ENCODE measurements at places on chromosomes 1 and 21. TPM values are rescaled to one million over a fixed set of nuclear protein-coding genes. Genes with fewer than 3 reads are reported as not detected.

DNA sequence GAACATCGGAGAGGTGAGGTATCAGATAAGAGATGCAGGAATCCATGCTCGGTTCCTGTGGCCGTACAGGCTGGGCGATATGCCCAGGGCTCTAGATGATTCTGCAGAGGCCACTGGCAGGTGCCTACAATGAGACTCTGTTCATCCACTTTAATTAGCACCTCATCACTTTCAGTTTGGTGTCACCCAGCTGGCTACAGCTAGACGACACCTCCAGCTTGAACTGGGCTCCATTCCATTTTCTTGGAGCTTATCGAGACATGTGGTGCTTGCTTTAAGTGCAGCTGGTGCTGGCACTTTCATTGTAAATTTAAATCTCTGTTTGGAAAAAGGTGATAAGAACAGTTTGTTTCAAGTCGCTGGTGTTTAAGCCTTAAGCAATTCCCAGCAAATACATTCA, 322.5 kb upstream of the ADGRL2 start:
- peak; percentile 49 for DNase-seq
- peak overlapping the region; percentile 22 for H3K4me3 ChIP-seq
- no peaks in the 10 kb centered on the region for H3K27me3 ChIP-seq
- H3K27ac ChIP-seq = no peak overlapping the region
- H3K4me1 ChIP-seq = peaks cover 13% of the 10 kb centered on the region

The LCE3E gene
- total RNA-seq = not detected

The OR2L5 gene
- not detected for total RNA-seq

The YRDC gene
- not detected for total RNA-seq

GRCh38 chr1:172344444-172344843, 76.0 kb upstream of the C1orf105 start:
- H3K27ac ChIP-seq = no peak overlapping the region
- no peaks in the 10 kb centered on the region for H3K27me3 ChIP-seq
- H3K4me3 ChIP-seq = no peak overlapping the region
- no peaks in the 10 kb centered on the region for H3K36me3 ChIP-seq
- DNase-seq = no peak

- no peaks in the 10 kb centered on the region for H3K4me1 ChIP-seq
- no peak overlapping the region for H3K27ac ChIP-seq
- H3K36me3 ChIP-seq = no peaks in the 10 kb centered on the region
- H3K4me3 ChIP-seq = no peak overlapping the region
Measured at GRCh38 chr21:17270229-17270628, 242.6 kb upstream of the CXADR start.

DNA sequence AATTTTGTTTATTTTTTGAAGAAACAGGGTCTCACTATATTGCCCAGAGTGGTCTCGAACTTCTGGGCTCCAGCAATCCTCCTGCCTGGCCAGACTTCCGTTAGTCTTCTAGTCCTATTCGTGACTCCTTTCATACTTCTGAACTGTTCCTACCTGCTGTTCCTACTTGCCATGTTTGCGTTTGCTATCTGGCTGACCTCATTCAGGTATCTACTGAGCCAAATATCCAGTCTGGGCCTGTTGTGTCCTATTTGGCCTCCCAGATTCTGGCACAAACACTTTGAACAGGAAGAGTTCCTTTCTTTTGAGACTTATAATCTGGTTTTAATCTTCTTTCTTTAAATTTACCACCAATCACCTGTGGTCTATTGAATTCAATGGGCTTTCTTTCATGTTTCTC, 6.9 kb upstream of the NR1I3 start:
- H3K4me1 ChIP-seq = peaks cover 6% of the 10 kb centered on the region
- no peak overlapping the region for H3K4me3 ChIP-seq
- no peaks in the 10 kb centered on the region for H3K27me3 ChIP-seq
- H3K36me3 ChIP-seq = no peaks in the 10 kb centered on the region

DNA sequence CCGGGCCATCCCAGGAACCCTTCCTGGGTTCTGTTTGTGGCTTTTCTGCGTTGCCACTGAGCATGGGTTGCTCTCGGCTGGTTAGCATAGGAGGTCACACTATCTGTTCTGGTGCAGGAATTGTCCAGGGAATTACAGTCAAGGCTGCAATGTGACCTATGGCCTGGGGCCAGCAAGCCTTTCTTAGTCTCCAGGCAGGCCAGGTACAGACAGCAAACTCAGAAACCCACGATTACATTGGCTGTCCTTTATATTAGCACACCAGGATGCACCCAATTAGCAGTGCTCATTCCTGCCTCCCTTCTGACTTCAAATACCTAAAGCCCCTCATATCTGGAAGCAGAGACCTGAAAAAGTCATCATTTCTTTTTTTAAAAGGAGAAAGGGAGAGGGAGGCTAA, 55.2 kb downstream of the CD247 start:
- H3K4me1 ChIP-seq = no peaks in the 10 kb centered on the region
- DNase-seq = no peak
- no peak overlapping the region for H3K4me3 ChIP-seq
- no peaks in the 10 kb centered on the region for H3K36me3 ChIP-seq
- H3K27me3 ChIP-seq = no peaks in the 10 kb centered on the region

DNA sequence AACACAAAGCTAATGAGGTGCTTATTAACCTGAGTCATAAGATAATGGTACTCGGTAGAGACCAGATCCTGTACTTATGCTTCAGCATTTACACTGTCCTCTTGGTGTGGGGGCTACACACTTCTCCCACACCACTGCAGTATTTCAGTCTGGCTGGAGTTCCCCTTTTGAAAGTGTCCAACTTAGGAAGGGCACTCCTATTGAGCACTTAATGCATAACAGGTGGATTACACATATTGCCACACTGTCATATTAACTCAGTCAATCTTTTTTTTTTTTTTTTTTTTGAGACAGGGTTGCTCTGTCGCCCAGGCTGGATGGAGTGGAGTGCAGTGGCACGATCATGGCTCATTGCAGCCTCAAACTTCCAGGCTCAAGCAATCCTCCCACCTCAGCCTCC, 1.5 kb downstream of the GPATCH4 start:
- H3K27ac ChIP-seq = no peak overlapping the region
- no peak overlapping the region for H3K4me3 ChIP-seq
- peaks cover 28% of the 10 kb centered on the region for H3K4me1 ChIP-seq
